ENCODE measurements at places on chromosomes 7 and 10. TPM values are rescaled to one million over a fixed set of nuclear protein-coding genes. Genes with fewer than 3 reads are reported as not detected.

MINPP1 gene
- 24.8 TPM for total RNA-seq

TMEM213 gene
- not detected for total RNA-seq

SVOPL gene
- total RNA-seq = 0.27 TPM

SPACDR gene
- total RNA-seq = 0.84 TPM

SYCE1 gene
- not detected for total RNA-seq

ADAM8 gene
- total RNA-seq = 16.8 TPM

CELF2 gene
- 0.27 TPM for total RNA-seq

SLC26A4 gene
- not detected for total RNA-seq

TRIL gene
- 0.45 TPM for total RNA-seq

NUTM2B gene
- total RNA-seq = 0.26 TPM

PKD2L1 gene
- not detected for total RNA-seq

FRMD4A gene
- 52.1 TPM for total RNA-seq

HOXA10 gene
- total RNA-seq = 7.8 TPM

CPA2 gene
- 27.6 TPM for total RNA-seq

TLX1 gene
- total RNA-seq = 2.3 TPM

Data from Caco-2 (cell line).